ENCODE measurements at places on chromosomes 3 and 15.

DNA sequence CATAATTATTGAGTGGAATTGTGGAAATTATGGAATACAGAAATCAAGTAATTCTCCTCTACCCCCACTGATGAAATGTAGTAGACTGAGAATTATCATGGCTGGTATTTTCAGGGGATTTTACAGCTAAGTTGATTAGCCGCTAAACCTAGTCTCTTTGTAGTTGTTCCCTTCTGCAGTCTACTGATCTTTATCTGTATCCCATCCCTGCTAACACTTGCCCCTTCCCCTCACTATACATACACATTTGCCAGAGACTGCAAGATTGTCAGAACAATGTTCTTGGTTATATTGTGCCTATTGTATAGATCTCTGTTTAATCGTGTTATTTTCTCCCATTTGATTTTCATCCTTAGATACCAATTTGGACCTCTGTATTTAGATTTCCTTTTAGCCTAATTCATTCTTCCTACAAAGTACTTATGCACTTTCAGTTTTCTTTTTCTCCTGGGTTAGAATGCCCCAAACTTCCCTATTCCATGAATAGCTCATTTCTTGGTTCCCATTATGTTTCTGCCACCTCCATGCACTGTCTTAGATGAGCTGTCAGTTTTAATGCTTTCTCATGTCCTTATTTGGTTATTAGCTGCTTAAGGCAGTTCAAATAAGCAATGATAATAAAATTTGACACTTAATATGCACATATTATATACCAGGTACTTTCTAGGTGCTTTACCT is 86.9 kb downstream of the CDIN1 start:
- DNase-seq = no peak

DNA sequence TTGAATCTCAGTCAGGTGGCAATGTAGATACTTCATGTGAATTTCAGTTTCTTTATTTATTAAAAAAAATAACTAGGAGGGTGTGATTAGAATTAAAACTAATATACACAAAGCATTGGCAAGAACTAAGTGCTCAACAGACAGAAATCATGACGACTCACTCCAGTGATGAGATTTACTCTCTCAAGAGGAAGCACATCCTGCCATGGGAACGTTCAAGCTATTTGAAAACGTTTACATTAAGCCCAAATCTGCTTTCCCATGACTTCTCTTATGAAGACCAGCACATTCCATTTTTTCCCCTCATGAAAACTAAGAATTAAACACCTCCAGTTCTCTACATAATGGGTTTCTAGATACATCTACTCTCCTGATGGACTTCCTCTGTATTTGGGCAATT is 8.5 kb downstream of the WDR53 start:
- DNase-seq = no peak

DNA sequence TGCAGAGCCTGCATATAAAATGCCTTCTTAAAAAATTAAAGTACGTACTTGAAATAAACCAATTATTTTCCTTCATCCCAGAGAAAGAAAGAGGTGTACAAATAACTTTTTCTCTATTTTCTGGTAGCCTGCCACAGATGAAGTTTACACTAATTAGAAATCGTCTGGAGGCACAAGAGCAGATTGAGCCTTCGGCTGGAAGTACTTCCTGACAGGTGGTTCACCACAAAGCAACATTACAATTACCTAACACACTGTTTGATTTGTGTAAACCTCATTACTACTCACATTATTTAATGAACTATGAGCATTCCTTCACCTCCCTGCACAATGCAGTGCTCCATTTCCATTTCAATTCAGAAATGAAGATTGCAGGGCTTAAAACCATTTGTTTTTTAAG is 856.1 kb downstream of the SI start:
- DNase-seq = no peak

GRCh38 chr15:54322341-54322740 is 344.1 kb downstream of the UNC13C start:
- no peak for DNase-seq

DNA sequence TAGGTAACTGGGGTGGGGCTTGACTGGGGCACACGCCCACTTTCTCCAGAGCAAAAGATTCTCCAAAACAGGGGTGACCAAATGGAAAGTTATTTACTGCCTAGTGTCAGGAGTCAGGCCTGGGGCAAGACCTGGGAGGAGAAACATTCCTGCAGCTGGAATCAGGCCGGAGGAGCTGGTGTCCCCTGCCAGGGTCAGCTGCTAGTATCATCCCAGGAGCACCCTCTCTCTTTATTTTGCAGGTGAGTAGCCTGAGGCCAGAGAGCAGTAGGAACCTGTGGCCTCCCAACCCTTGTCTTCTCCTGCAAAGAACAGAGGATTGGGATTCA is 32.9 kb downstream of the DNAJB8 start:
- DNase-seq = no peak

DNA sequence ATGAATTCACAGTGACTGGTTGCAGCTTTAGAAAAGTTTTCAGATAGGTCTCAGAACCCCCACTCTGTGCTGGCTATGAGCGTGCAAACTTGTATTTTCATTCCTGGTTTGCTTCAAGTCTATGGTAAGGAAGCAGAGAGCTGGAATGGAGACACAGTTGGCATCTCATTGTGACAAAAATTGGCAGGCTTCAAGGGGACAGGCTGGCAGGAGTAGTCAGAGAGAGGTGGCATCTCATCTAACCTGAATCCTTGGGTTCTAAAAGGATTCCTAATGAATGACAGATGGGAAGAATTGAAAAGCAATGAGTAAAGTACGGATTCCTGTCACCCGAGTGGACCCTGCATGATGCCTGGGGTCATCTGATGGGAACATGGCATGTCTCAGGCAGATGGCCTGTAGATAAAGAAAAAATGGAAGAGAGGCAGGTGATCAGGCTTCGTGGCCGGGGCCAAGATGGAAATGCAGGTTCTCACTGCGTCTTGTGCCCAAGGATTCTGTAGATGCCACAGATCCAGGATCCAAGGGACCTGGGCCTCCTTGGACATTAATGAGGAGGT is 89.4 kb upstream of the ABHD17C start:
- DNase-seq = no peak

DNA sequence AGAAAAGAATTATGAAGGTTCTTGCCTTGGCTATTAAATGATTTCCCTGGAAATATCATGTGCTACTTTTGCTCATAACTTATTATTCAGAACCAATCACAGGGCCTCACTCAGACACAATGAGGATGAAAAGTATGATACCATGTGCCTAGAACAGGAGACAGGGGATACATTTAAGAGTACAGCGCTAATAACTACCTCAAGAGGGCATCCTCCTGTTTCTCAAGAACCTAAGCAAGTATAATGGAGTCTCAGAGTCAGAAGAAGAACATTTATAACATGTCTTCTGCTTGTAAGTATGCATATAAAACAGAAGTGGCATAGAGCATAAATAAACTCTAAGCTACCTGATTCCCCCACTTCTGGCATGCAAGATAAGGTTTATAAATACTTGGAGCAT is 125.4 kb upstream of the MME start:
- DNase-seq = peak; percentile 19

GRCh38 chr3:46668116-46668515 is 25.4 kb downstream of the ALS2CL start:
- no peak for DNase-seq

- peak; percentile 82 for DNase-seq
Observed at GRCh38 chr3:147589016-147589415, 179.9 kb downstream of the ZIC1 start.

DNA sequence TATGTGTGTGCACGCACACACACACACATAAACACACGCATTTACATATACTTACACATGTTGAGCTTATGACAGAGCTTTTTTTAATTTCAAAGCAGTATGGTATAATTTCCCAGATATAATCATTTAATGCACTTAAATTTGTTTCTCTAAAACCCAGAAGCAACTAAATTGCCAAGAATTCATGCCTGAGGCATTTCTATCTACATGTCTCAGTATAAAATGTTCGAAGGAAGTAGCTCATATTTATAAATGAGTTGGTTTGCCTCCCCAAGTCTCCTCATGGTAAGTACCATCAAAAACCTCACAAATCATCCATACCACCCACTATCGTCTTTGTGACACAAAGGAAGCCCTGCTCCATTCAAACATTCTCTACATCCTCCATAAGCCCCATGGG is 130.6 kb downstream of the RPL22L1 start:
- DNase-seq = no peak
